Sigmoid colon (tissue), 7 donors: ENCODE measurements at places on chromosomes 11 and 22. TPM values are rescaled to one million over a fixed set of nuclear protein-coding genes. Genes with fewer than 3 reads are reported as not detected.

DNA sequence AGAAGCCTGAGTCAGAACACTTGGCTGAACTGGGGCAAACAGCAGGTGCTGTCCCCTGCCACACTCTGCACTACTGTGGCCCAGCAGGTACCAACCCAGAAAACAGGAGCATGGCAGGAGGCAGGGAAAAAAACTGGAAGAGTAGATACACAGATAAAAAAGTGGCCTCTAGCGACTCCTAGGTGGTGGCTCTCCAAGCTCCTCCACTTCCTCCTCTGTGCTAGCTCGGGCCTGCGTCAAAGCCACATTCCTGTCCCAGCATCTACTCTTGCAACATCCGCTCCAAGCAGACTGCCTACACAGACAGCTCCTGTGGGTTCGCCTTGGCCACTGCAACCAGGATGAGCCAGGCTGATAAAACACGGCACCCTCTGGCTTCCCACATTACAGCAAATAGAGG, 6.9 kb downstream of the OR8B12 start:
- no peak overlapping the region for H3K27ac ChIP-seq
- no peaks in the 10 kb centered on the region for H3K27me3 ChIP-seq
- DNase-seq, result no peak
- no peaks in the 10 kb centered on the region for H3K4me1 ChIP-seq
- H3K36me3 ChIP-seq, result no peaks in the 10 kb centered on the region

DNA sequence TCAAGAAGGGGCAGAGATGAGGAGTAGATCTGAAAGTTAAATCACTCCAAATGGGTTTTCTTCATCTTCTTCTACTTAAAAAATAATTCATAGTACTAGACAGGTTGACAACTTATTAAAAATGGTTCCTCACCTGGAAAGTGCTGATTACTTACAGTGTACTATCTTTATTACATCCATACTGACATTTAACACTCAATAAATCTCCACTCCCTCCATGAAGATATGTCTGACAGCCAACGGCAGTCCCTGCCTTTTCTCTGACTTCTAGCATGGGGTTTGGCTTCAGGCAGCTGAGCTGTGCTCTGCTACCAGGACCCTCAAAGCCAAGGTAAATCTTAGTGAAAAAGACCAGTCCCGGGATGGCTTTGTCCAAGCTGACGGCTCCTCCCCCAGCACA, 133.4 kb upstream of the CSNK2A3 start:
- H3K27ac ChIP-seq, result no peak overlapping the region
- no peaks in the 10 kb centered on the region for H3K36me3 ChIP-seq
- DNase-seq, result no peak
- H3K4me1 ChIP-seq, result no peaks in the 10 kb centered on the region
- H3K4me3 ChIP-seq, result no peak overlapping the region

GRCh38 chr11:34358258-34358727, 483 bp upstream of the ABTB2 start:
- peak overlapping the region; percentile 40 for H3K4me3 ChIP-seq
- no peaks in the 10 kb centered on the region for H3K36me3 ChIP-seq
- H3K27me3 ChIP-seq, result no peaks in the 10 kb centered on the region
- DNase-seq, result peak; percentile 88

DNA sequence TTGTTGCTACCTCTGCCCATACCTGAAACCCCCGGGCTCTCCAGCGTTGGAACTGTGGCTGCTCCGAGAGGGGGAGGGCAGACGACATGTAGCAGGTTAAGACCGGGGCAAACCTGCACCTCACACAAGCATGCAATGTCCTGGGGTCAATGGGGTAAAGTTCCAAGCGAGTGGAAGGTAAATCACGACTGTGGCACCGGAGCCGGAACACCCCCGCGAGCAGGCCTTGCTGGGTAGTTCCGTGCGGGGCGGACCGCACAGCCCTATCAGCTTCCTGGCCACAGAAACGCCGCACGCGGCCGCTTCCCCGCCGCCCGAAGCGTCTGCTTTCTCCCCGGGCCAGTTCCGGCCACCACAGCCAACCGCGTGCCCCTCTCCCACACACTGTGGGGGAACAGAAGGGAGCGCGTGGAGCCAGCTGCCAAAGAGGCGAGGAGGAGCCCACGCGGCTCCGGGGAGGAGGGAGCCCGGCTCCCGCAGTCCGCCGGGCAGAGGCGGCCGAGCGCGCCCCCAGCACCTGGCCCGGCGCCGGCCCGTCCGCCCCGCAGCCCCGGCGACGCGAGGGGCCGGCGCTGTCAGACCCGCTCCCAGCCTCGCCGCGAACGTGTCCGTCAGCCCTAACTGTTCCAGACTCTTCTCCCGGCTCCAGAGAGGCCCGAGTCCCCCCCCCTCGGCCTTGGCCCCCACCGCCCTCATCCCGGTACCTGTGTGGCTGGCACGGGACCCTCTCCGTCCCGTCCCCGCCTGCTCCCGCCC, 1.6 kb downstream of the SPTBN2 start:
- H3K27ac ChIP-seq, result no peak overlapping the region
- H3K36me3 ChIP-seq, result no peaks in the 10 kb centered on the region

DNA sequence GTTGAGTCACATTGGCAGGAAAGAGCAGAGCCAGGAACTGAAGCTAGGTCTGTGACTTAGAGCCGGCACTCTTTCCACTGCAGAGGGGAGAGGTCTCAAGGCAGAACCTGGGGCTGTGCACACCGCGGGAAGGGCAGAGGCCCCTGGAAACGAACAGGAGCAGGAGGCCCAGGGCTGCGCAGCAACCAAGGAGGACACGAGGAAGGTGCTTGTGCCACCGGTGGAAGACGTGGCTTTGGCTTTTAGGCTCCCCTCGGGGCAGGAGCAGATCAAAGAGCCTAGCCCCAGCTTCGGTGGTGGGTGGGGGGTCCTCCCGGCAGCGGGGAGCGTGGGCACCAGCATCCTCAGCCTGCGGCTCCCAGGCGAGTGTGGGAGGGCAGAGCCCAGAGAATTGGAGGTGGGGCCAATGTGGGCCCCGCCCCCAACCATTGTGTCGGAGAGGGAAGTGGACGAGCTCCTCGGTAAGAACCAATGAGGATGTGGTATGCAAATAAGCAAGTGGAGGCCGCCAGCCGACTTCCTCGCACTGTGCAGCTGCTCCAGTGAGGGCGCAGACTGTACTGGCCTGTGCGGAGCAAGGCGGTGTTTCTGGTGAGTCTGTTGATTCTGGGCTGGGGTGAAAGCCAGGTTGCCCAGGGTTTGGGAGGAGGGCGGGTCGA, at the start of gene CCDC116:
CCDC116 (plus strand) TSS at position 524 of the 659 bp plus-strand sequence. CDS start 422 bp downstream, outside the sequence.
- H3K4me1 ChIP-seq, result peaks cover 8% of the 10 kb centered on the region
- H3K36me3 ChIP-seq, result no peaks in the 10 kb centered on the region
- H3K4me3 ChIP-seq, result no peak within 1 kb of the TSS
- no peak for DNase-seq

DNA sequence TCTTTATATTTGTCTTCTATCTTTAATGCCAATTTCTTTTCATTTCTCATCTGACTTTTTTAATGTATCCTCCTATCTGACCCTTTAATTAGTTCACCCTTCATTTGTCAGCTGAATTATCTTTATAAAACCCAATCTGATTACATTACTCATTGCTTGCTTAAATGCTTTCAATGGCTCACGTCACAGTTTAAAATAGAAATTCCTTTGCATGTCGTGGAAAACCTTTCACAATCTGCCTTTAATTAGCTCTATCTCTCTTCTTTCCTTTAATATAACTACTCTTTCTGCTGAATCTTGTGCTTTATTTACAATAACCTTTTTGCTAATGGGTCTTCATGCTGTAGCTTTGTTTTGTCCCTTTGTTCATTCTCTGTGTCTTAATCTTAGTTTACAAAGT, 125.7 kb downstream of the DYNC2H1 start:
- no peak overlapping the region for H3K27ac ChIP-seq
- H3K36me3 ChIP-seq, result no peaks in the 10 kb centered on the region
- no peaks in the 10 kb centered on the region for H3K4me1 ChIP-seq
- H3K4me3 ChIP-seq, result no peak overlapping the region
- H3K27me3 ChIP-seq, result no peaks in the 10 kb centered on the region

- DNase-seq, result peak; percentile 56
- no peak overlapping the region for H3K27ac ChIP-seq
- no peak overlapping the region for H3K4me3 ChIP-seq
- no peaks in the 10 kb centered on the region for H3K36me3 ChIP-seq
Measured at GRCh38 chr22:23401111-23401909, 178.8 kb downstream of the IGLL1 start.

- no peaks in the 10 kb centered on the region for H3K27me3 ChIP-seq
- H3K27ac ChIP-seq, result no peak overlapping the region
- no peak overlapping the region for H3K4me3 ChIP-seq
- H3K4me1 ChIP-seq, result peaks cover 4% of the 10 kb centered on the region
- H3K36me3 ChIP-seq, result no peaks in the 10 kb centered on the region
Measured at GRCh38 chr11:68968306-68969250, 12.2 kb downstream of the MRGPRD start.

GRCh38 chr11:1782831-1783724, 19.4 kb upstream of the CTSD start:
- DNase-seq, result no peak
- H3K4me3 ChIP-seq, result no peak overlapping the region
- H3K27ac ChIP-seq, result no peak overlapping the region
- H3K27me3 ChIP-seq, result no peaks in the 10 kb centered on the region
- H3K4me1 ChIP-seq, result no peaks in the 10 kb centered on the region
- no peaks in the 10 kb centered on the region for H3K36me3 ChIP-seq

DNA sequence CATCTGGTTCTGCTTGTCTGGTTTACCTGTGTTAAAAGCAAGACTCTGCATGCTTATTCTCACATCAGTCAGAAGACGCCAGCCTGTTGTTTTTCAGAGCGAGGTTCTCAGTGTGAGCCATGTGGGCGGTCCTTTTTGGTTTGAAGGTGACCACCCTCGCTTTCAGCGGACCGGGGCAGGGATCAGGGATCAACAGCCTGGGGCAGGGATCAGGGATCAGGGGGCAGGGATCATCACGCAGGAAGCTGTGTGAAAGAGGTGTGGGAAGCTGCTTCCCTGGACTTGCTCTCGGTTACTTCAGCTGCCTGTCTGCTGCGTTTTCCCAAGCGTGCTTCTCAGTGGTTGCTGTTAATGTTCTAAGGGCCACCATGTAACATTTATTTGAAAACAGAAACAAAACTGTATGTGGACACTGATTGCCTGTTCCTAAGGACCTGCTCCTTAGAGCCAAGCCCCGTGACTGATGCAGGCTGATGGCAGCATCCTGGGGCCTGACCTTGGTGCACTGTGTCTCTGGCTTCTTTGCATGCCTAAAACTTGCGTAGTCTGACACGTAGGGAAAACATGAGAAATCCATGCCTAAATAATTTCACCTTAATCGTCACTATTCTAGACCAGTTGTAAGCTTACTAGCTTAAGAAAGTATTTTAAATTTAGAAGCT, 146.9 kb downstream of the ATXN10 start:
- no peak overlapping the region for H3K4me3 ChIP-seq
- peak overlapping the region; percentile 60 for H3K27ac ChIP-seq
- H3K36me3 ChIP-seq, result peaks cover 2% of the 10 kb centered on the region
- DNase-seq, result no peak
- H3K4me1 ChIP-seq, result peaks cover 24% of the 10 kb centered on the region

DNA sequence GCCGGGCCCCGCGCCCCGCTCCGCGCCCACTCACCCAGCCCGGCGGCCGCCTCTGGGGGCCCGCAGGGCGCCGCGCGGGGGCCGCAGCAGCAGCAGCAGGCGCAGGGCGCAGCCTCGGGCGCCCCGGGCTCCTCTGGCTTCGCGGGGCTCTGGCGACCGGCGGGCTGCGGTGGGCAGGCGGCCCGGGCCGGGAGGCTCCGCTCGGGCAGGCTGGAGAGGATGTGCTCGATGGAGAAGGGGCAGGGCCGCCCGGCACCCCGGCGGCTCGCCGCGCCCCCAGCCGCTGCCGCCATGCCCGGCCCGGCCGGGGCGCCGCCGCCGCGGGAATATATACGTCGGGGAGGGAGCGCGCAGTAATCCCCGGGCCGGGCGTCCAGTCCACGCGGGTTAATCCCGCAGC, at the start of gene GSC2:
GSC2 (minus strand) TSS at position 302 of the 400 bp plus-strand sequence; CDS start at position 293, 9 bp downstream.
- no peaks in the 10 kb centered on the region for H3K36me3 ChIP-seq
- H3K27ac ChIP-seq, result no peak within 1 kb of the TSS
- peaks cover 10% of the 10 kb centered on the region for H3K4me1 ChIP-seq
- peak within 1 kb of the TSS; percentile 30 for H3K4me3 ChIP-seq
- no peak for DNase-seq

DNA sequence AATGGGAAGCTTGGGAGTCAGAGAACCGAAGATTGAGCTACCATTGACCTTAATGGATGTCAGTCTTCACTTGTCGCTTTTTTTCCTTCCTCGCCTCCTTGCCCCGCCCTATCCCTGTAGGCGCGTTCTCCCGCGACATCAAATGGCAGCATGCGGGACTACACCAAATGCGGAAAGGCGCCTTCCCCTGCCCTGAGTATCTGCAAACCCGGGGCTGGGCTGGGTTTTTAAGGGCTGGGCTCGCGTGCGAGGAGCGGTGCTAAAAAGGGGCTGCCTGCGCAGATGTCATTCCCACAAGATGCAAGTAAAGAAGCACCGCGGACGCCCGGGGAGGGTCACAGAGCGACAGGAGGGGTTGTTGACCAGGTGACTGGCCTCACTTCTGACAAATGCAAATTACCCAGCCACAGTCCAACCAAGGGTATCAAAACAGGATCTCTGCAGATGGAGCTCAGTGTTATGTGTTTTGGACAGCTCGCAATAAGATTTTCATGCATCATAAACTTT, 4.7 kb upstream of the FAM111B start:
- H3K4me1 ChIP-seq, result peaks cover 22% of the 10 kb centered on the region
- DNase-seq, result peak; percentile 69
- H3K4me3 ChIP-seq, result peak overlapping the region; percentile 19
- no peak overlapping the region for H3K27ac ChIP-seq

- H3K36me3 ChIP-seq, result no peaks in the 10 kb centered on the region
- no peaks in the 10 kb centered on the region for H3K27me3 ChIP-seq
- no peaks in the 10 kb centered on the region for H3K4me1 ChIP-seq
- H3K27ac ChIP-seq, result no peak overlapping the region
Measured at GRCh38 chr11:29957431-29957830, 59.4 kb downstream of the KCNA4 start.

GRCh38 chr22:27670701-27671412, 130.7 kb downstream of the MN1 start:
- peaks cover 9% of the 10 kb centered on the region for H3K27me3 ChIP-seq
- H3K4me1 ChIP-seq, result no peaks in the 10 kb centered on the region
- H3K4me3 ChIP-seq, result no peak overlapping the region
- H3K36me3 ChIP-seq, result no peaks in the 10 kb centered on the region
- H3K27ac ChIP-seq, result no peak overlapping the region

GRCh38 chr11:14346303-14346955, 12.6 kb downstream of the RRAS2 start:
- H3K27me3 ChIP-seq, result no peaks in the 10 kb centered on the region
- no peak overlapping the region for H3K4me3 ChIP-seq
- H3K27ac ChIP-seq, result no peak overlapping the region
- DNase-seq, result no peak

GRCh38 chr11:64851831-64852351, 7.4 kb upstream of the CDC42BPG start:
- no peak for DNase-seq
- no peaks in the 10 kb centered on the region for H3K27me3 ChIP-seq
- peaks cover 12% of the 10 kb centered on the region for H3K36me3 ChIP-seq

Gene SYT8
- polyA plus RNA-seq, result 1.8 TPM

Gene AGBL2
- polyA plus RNA-seq, result 2.2 TPM

Gene SLC5A4
- not detected for polyA plus RNA-seq

Gene ARHGAP20
- 1.2 TPM for polyA plus RNA-seq

Gene SEZ6L
- not detected for polyA plus RNA-seq

Gene DNAJB7
- 0.60 TPM for polyA plus RNA-seq

Gene TPBGL
- polyA plus RNA-seq, result not detected

Gene NUDT8
- polyA plus RNA-seq, result 29.6 TPM

Gene MUC15
- polyA plus RNA-seq, result not detected

Gene SLC16A8
- 0.20 TPM for polyA plus RNA-seq

Gene DMC1
- polyA plus RNA-seq, result 0.93 TPM

Gene P2RY2
- 3.0 TPM for polyA plus RNA-seq

Gene APOBEC3A
- 9.0 TPM for polyA plus RNA-seq

Gene MMP11
- polyA plus RNA-seq, result not detected

Gene HEPHL1
- polyA plus RNA-seq, result not detected
